ENCODE measurements at places on chromosomes 1 and 21.

DNA sequence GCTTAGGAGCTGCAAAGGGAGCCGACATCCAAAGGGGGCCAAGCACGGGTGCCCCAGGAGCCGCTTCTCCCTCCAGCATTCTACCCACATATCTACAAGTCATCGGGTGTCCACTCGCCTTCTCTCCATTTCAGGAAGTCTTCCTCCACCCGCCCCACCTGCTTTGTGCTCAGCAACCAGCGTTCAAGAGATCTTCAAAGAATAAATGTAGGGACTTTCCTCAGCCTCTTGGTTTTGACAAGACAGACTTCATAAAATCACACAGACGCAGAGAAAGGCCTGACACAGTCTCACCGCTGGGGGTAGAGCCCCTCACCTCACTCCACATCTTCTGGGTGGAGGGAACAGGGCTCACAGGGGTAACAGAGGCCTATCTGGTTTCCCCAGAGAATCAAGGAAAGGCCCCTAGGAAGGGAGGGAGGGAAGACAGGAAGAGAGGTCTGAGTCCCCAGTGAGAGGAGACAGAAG, 49.5 kb downstream of the SSBP3 start:
- DNase-seq = no peak

- no peak for DNase-seq
Observed at GRCh38 chr1:244271691-244272308, 179.9 kb downstream of the ADSS2 start.

DNA sequence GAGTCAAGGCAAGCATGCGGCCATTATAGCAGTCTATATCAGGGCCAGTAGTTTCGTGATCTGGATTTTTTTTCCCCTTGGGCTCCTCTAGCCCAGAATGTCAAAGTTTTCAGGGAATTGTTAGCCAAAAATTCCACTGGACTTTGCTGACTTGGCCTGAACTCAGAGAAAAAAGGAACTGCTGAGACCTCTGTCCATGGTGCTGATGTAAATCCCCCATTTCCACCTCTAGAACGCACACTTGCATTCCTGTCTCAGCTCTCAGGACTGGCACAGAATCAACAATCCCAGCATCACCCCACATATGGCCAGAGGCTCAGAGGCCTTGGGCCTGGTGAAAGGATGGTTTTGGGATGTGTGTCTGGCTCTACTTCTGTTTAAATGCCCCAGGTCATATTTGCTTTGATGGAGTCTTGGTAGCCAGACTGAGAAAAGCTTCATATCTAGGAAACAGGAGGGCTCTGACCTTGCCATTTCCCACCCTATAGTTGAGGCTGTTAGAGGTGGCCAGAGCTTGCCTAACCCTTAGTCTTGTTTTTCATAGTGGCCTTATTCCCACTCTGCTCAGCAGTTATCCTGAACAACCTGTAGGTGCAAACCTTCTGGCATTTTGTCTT, 16.9 kb upstream of the EFCAB14 start:
- DNase-seq = peak; percentile 58

DNA sequence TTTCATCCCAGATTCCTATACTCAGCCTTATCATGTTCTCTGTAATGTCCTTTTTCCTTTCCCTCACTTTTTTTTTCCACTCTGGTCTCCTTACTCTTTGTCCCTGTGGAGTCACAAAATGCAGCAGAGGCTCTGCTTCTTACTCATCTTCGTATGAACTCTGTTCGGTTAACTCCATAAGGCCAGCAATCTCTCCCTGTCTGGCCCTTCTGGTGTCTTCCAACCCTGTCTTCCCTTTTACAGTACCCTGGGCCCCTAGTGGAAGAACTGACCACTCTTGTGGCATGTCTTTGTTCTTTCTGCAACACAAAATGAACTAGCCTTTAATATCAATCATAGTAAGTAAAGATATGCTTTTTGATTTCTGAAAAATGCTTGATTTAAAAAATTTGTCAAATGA, 7.1 kb downstream of the CD101 start:
- no peak for DNase-seq

DNA sequence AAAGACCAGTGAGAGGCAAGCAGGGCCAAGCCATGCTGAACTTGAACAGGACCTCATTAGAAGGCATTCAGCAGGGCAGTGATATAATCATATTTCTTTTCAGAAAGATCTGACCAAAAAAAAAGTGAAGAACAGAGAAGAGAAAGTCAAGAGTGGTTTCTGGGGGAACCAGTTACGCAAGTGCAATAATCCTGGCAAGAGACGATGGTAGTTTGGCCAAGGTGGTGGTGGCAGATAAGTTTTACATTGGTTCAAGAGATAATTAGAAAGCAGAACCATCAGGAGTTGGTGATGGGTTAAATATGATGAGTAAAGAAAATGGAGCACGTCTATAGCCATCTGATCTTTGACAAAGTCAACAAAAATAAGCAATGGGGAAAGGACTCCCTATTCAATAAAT, 54.3 kb downstream of the ZSWIM5 start:
- no peak for DNase-seq

DNA sequence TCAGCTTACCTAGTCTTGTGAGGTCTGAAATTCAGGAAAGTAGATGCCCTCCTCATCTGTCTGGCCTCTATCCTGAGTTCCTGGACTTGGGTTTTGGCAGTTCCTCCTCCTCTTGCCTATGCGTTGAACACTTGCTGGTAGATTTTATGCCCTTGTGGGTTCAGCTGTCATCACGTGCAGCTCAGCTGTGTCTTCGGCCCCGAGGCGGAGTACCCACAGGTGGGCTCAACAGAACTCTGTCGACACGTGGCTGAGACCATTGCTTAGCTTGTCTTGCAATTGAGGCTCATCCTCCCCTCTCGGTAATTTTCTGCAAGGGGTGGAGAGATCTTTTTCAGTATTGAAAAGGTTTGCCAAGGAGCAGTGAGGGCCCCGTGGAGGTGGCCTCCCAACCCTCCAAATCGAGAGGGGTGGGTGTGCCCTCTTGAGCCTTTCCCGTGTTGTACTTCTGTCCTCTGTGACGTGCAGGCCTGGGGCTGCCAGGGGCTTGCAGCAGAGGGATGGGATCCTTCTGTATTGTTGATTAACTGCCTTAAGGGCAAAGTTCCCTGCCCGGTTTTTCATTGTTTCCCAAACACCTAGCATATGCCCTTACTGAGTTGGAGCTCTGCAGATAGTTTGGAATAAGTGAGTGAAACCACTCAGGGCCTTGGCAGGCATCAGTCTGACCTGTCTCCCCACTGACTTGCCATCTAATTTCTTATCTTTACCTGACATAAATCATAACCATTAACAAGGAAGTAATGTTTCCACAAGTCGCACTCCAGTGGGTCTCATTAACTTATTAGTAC, 2.9 kb downstream of the CENPS start:
- DNase-seq = no peak

DNA sequence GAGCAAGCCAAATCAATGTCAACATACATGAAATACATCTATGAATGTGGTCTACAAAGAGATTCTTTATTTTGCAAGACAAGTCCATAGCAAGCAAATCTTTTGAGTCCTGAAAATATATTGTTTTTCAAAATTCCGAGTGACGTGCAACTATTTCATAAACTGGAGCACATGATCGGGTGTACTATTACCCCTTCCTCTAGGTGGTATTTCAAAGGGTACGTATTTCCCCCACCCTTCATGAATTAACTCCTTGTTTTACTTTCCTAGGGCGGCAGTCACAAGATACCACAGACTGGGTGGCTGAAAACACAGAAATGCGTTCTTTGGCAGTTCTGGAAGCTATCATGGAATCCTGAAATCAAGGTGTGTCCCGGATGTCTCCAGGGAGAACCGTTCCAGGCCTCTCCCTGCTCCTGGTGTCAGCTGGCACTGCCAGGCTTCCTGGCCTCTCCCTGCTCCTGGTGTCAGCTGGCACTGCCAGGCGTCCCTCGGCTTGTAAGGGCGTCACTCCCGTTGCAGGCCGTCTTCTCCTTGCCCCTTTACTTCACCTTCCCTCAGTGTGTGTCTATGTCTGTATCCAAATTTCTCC, 55.3 kb downstream of the RIPK4 start:
- DNase-seq = no peak

DNA sequence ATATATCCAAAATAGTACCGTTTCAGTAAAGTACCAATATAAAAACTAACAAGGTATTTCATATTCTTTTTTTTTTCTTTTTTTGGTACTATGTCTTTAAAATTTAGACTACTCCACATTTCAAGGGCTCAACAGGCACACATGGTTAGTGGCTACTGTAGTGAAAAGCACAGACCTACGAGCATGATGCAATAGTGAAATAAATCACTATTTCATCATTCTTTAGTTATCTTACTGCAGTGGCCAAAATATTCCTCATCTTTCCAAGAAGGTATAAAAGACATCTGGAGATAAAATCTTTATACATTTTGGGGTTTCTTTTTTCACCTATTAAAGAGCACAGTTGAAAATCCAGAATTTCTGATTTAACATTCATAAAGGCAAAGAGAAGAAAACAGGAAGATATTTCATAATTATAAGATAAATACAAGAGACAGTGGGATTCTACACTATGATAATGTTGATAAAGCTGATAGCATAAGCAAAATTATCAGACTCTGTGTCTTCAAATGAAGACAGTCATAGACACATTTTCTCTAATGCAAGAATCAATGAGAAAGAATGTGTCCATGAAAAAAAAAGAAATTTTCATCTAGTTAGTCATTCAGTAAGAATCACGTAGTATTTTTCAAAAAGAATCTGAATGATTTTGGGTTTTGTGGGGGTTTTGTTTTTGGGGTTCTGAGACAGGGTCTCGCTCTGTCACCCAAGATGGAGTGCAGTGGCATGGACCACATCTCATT, 41.9 kb downstream of the CEP170 start:
- no peak for DNase-seq

DNA sequence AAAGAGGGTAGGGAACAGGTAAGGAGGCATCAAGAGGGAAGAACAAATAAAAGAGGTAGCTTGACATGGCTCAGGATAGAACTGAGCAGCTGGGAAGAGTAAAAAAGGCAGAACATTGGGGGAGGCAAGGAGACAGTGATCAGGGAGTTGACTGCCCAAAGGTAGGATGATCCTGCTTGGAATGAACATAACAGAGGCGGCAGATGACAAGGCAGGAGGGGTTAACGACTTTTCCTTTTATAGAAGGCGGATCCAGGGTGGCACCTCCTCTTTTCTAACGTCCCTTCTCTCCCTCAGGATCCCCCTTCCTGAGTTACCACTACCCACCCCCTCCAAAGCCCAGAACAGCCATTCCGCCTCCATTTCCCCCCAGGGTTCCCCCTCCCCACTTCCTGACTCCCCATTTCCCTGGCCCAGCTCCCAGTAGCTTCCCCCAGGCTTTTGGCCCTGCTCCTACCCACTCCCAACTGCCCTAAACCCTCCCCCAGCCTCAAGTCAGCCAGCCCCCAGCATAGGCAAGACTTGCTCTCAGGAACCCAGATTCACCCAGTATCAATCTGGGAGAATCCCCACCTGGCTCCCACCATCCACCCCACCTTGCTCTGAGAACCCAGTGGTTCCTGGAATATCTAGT, 769 bp upstream of the ADAMTS4 start:
- DNase-seq = no peak

GRCh38 chr1:179047636-179047997, 21.9 kb downstream of the FAM20B start:
- DNase-seq = no peak

DNA sequence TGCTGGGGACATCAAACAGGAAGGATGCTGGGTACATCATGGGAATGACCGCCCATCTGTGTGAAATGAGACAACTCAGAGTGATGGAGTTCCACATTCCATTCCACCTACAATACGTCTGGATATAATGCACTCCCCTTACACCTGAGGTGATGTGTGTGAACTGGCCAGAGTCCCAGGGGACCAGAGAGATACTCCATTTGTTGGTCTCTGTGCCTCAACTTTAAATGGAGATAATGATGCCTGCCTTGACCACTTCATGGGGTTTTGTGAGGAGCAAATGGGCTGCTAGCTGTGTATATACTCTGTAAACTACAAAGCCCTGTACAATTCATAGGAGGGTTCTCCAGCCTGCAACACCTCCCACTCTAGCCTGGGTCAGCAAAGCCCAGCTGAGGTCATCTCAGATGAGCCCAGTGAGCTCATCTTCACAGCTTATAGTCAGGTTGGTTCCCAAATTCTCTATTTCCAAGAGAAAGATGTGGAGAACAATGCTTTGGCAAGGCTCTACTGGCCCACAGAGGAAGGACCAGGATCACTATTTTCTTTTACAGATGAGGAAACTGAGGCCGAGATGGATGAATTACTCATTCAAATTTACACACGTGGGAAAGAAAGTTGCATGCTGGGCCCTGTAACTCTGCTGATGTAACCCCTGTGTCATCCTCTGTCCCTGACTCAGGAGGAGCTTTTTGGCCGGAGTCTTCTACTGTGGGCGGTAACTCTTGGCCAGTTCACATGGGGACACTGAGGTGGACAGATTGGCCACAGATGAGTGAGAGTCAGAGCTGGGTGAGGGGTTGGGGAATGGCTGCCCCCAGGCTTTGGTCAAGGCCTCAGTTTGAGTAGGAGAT, 105.6 kb upstream of the GCLM start:
- no peak for DNase-seq

DNA sequence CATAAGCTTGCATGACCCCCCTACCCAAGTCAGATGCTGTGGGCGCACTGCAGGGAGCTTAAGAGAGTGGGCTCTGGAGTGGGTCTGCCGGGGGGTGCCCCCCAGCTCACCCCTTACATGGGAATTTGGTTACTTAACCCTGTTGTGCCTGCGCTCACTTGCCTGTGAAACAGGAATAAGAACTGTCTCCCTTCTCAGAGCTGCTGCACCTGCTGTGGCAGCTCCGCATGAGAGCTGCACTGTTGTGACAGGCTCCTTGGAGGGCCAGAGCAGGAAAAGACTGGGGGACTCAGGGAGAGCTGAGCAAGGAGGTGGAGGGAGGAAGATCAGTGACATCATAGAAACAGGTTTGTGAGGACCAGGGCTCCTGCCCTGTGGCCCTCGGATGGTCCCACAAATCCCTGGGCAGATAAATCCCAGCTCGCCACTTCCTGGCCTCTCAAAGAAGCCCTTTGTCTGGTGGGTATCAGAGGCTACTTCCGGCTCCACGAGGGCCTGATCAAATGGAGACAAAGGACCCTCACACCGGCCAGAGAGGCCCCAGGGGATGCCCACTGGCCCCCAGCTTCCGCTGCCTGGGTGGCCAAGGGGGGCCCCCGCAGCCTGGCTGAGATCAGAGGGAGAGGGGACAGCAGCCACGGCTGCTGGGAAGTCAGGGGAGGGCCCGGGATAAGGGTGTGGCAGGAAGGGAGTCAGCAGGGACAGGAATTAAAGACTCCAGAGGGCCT, 28.9 kb upstream of the LAPTM5 start:
- no peak for DNase-seq

- no peak for DNase-seq
Observed at GRCh38 chr1:210700511-210700910, 371.8 kb downstream of the HHAT start.
